ENCODE measurements at places on chromosomes 2 and 18.

- DNase-seq, result no peak
Measured at GRCh38 chr2:159728629-159729028, 16.3 kb downstream of the MARCHF7 start.

- DNase-seq, result no peak
Measured at GRCh38 chr18:46755315-46756024, 1.4 kb downstream of the ST8SIA5 start.

- no peak for DNase-seq
Measured at GRCh38 chr2:215262741-215263362, 49.0 kb upstream of the ATIC start.

- DNase-seq, result no peak
Measured at GRCh38 chr2:100350661-100351185, 28.4 kb upstream of the LONRF2 start.

DNA sequence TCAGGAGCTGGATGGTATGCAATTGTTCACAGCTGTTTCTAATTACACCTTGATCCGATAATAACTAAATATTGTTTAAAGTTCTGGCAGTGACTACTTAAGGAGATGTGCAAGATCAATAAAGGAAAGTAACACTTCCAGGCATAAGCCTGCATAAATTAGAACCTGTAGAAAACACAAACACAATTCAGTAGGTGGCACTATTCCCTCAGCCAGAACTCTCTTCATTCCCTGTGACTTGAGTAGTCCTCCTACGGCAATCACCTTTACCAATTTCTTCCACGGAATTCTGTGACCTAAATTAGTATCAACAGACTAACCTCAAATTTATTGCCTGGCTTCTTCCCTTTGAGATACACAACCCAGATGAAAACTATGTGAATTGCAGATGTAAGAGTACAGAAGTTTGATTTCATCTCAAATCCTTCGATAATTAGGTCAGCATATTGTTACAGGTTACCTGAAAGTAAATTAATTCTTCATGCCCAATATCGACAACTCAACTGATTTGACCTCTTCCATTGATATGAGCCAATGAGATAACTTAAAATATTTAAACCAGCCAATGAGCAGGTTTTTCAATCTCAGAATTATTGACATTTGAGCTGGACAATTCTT is 137.8 kb downstream of the PID1 start:
- DNase-seq, result peak; percentile 21

DNA sequence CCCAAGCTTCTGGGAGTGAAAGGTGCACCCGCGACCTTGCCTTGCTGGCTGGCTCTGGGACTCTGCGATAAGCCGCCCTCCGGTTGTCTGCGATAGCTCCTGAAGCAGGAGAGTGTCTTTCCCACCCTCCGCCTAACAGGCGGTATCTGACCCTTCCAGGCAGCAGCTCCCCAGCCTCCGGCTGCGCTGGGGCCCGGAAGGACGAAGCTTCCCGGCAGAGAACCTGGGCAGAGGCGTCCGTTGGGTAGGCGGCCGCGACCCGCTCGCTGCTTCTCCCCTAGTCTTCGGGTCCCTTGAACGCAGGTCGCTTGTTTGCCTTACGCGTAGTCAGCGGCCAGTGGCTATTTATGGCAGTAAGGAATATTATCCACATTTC is 446 bp upstream of the RHBDD1 start:
- DNase-seq, result no peak

DNA sequence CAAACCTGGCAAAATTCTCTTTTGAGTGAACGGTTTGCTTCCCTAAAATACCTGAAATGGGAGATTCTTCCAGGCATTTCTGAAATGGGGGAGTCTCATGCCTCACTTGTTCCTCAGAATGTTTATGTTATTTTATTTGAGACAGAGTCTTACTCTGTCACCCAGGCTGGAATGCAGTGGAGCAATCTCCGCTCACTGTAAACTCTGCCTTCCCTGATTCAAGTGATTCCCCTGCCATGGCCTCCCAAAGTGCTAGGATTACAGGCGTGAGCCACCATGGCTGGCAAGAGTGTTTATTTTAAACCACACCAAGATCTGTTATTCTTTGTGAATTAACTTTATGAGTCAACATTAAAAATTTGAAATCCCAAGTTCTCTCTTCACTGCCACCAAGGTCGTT is 6.4 kb upstream of the FHL2 start:
- no peak for DNase-seq

DNA sequence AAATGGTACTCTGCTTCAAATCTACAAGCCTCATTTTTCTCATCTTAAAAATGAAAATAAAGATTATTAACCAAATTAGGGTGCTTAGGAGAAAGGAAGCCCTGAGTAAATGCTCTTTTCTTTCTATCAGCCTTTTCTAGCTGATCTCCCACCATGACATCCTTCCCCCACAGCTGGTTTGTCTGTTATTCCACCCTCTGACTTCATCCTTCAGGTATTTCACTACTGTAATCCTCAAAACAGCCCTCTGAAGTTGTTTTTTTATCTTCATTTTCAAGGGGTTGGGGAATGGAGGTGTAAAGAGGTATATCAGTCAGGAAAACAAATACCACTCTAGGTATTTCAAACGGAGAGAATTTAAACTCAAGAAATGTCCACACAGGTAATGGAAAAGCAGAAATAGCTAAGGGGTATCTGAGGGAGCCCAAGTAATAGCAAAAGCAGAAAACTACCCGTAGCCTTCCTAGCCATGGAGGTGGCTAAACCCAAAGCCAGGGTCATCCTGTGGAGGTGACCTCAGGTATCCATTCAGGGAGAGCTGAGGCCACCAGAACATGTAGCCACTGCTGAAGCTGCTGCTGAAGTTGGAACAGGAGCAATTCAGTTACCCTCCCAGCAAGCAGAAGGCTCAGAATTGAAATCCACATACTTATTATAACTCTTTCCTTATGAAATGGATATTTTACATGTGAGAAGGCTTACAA is 990.9 kb upstream of the ACVR2A start:
- peak; percentile 20 for DNase-seq

Data from lung microvascular endothelial cell (primary cell).